NCI-H526 (cell line): ENCODE measurements at places on chromosomes 16 and 17.
A peak's percentile ranks its signal among the peaks of the same experiment; 100 is the strongest.

GRCh38 chr17:8153957-8154607 lies 1.9 kb upstream of the PER1 start:
- peak; percentile 53 for DNase-seq

- DNase-seq: peak; percentile 39
Observed at GRCh38 chr16:75053791-75054555, 55.1 kb downstream of the ZNRF1 start.

DNA sequence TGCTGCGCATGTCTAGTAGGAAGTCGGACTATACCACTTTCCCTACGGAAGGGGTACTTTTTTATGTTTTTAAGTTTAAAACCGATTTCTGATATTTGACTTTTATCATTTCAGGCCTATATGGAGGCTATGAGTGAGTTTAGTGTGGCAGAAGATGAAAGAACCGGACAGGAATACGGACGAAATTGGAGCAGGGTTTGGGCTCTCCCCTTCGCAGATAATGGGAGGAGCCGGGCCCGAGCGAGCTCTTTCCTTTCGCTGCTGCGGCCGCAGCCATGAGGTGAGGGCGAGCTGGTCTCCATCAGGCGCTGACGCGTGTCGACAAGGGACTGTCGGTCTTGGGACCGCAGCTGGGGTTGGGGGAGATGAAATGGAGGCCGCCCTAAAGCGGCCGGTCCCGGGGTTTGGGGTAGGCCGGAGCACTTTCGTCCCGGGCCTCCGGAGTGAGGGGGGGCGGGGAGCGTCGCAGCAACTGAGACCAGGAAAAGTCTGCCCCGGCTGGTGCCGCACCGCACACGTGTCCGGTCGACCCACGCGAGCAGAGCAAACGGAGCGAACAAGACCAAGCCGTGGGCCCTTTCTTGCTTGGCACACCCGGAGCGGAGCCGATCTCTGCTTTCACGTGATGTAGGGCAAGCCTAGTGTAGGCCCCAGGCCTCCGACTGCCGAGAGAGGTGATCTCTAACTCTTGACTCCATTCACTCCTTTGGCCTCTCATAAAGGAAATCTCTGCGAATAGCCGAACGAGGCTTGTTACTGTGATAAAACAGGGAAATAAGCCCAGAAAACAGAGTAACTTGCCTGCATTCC lies at the start of gene RPL19:
RPL19 (plus strand) TSS at position 214 of the 810 bp plus-strand sequence; CDS start at position 276, 62 bp downstream.
- DNase-seq: no peak

DNA sequence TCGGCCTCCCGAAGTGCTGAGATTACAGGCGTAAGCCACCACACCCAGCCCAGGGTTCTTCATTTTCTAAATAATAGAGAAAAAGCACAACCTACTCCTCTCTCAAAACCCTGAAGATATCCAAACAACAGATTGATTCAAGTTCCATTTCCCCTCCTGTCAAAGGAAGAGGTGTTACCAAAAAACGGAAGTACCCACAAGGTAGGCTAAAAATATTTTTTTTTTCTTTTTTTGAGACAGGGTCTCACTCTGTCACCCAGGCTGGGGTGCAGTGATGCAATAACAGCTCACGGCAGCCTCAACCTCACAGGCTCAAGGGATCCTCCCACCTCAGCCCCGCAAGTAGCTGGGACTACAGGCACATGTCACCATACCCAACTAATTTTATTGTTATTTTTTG lies 18.9 kb downstream of the UTP6 start:
- DNase-seq: no peak

DNA sequence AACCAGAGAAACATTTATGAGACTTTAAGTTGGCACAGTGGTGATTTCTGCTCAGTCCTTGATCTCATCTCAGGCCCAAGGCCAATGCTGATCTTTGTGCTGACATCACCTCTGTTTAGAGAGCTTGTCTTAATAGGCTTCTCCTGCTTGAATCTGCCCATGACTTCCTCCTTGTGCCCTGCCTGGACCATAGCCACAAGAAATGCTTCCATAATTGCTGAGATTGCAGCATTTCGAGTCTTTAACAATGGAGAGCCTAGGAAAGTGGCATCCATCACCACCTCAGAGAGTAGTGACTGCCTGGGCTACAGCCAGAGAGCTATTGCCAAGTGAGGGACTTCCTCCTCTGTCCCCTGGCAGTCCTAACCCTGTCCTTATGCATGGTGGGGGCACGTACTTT lies 25.1 kb upstream of the MMP2 start:
- DNase-seq: no peak

- no peak for DNase-seq
Observed at GRCh38 chr16:4898811-4899473, 38.0 kb downstream of the PPL start.

DNA sequence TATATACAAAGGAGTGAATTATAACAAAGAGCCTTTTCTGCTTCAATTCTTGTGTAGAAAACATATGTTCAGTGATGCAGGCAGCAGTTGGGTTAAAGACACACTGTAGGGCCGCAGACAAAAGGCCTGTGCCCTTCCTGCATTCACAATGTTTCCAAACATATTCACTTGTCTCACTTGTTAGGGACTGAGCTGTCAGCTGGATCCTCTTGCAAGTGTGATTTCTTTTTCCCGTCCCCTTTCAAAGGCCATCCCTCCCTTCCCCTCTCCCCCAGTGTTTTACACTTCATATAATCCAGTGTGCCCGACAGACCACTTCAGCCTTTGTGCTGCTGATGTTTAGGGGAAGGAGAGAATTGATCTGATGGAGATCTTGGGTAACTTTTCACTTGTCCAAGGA lies 217.0 kb downstream of the FTO start:
- no peak for DNase-seq

DNA sequence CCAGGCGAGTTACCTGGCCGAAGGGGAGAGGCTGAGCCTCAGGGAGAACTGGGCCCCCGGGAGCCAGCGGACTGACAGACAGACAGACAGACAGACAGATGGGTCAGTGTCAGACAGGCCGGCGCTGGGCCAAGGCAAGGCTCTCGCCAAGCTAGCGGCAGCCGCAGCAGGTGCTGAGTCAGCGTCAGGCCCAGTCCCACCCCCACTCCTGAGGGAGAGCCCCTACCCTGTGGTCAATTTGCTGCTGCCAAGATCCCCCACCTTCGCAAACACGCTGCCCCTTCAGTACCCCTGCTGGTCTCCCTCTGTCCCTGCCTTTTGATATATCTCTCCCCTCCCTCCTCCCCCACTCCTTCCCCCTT lies 1.5 kb downstream of the FGF11 start:
- peak; percentile 59 for DNase-seq

DNA sequence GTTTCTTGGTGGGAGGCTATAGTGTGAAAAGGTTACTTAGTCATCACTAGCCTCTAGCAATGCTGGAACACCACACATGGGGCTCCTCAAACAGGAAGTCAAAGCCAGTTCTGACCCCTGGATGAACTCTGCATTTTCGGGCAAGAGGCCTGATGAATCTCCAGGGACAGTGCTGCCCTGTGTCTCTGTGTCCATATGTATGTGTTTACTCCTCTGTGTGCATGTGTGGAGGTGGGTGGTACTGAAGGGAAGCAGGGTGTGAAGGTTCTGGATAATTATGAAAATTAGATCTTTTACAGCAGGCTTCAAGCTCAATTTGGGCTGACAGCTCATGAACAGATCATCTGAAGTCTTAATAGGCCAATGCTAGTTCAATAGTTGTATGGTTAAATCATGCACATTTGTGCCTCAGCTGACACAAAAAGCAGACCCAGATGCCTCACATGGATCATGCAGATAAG lies 133.6 kb downstream of the SNX11 start:
- DNase-seq: peak; percentile 36

DNA sequence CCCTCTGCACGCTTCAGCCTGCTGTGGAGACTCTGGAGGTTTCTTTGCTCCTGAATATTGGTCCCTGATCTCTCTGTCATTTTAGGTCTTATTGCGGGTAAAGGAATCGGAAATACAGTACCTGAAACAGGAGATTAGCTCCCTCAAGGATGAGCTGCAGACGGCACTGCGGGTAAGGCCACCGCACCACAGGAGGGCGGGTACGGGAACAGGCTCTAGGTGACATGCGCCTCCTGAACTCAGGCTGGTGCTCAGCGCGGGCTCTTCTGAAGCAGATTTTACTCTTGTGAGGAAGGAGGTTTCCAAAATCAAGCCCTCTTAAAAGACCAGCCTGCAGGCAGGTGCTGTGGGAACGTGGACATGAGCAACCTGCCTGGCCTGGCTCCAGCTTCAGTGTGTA lies 29.8 kb downstream of the PLD6 start:
- DNase-seq: no peak

DNA sequence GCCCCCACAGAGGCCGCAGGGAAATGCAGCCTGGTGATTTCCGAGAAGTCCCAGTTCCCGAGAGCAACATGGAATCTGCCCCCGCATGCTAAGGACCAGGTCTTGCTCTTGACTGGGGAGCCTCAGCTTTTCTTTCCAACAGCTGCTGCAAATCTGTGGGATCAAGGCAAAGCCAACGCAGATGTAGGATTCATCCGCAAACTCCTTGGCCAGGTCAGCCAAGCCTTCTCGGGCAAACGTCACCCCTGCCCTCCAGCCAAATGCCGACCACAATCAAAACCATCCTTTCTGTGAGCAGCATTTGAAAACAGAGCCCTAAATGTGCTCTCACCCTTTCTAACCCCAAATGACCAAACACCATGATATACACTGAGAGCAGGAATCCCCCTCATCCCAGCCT lies 54.0 kb downstream of the MRM3 start:
- DNase-seq: no peak

DNA sequence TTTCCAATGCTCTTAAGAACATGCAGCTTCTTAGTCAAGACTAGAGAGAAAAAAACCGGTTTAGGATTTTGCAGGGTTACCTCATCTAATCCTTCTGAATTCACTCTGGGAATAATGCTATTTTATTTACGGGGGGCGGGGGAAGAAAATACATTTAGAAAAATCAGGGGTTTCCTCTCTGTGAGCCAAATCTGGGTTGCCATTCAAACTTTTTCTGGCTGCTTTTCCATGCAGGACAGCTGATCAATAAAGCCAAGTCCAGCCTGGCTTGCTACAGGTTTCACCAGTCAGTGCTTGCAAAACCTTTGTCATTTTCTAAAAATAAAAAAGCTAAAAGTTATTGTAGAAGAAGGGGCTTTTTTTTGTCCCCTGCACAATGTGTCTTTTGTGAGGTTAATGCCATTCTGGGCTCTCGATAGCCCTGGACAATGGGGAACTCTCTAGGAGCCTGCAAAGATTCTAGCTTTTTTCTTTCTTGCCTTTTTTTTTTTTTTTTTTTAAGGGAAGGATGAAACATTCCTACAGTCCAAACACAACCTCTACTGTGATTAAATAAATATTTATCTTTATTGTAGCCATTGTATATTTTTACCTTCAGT lies 13.1 kb upstream of the ZFHX3 start:
- DNase-seq: no peak

DNA sequence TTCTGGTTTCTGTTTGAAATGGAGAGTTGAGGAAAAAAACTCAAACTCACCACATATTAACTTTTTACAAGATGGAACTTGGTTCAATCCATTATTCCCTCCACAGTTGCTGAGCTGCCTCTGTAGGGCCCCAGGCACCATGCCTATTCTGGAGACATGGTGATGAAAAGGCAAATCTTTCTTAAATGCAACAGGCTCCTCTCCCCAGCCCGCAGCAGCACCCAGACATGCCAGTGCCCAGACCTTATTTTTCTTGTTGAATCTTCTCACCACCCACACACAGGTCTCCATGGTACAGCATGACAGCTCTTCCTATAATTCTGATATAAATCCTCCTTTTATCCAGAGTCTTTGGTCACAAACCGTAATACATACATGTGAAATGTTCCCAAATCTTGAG lies 7.6 kb downstream of the CYTH1 start:
- DNase-seq: no peak

- no peak for DNase-seq
Observed at GRCh38 chr17:73595479-73595878, 48.8 kb downstream of the SDK2 start.

DNA sequence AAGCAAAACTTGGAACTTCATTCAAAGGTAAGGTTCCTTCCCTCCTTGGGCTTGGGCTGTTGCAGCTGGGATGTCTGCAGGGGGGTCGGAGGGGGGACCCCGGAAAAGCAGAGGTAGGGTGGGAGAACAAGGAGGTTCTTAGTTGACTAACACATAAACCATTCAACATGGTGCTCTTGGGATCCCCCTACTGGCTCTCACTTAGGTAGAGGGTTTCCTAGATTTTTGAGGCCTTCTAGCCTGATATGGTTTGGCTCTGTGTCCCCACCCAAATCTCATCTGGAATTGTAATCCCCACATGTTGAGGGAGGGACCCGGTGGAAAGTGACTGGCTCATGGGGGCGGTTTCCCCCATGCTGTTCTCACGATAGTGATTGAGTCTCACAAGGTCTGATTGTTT lies 93.9 kb downstream of the RGS9 start:
- DNase-seq: no peak

GRCh38 chr16:13517841-13518240 lies 402.1 kb upstream of the ERCC4 start:
- no peak for DNase-seq

- DNase-seq: no peak
Observed at GRCh38 chr16:84043486-84044117, 1.0 kb upstream of the SLC38A8 start.

DNA sequence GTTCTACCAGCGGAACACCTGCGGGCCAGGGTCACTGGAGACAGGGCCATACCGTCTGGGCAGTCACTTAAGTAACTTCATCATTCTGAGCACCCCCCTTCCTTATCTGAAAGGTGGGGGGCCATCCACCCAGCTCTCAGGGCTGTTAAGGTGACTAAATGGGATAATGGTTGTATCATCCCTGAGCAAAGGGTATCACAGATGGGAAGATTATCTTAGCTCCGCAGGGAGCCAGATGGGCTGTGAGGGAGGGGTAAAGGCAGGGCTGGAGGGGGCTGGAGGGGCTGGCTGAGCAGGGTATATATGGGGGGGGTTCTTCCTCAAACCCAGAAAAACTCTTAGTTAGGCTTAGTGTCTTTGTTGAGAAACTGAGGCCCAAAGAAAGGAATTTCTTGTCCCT lies 2.9 kb upstream of the CACNA1G start:
- no peak for DNase-seq

DNA sequence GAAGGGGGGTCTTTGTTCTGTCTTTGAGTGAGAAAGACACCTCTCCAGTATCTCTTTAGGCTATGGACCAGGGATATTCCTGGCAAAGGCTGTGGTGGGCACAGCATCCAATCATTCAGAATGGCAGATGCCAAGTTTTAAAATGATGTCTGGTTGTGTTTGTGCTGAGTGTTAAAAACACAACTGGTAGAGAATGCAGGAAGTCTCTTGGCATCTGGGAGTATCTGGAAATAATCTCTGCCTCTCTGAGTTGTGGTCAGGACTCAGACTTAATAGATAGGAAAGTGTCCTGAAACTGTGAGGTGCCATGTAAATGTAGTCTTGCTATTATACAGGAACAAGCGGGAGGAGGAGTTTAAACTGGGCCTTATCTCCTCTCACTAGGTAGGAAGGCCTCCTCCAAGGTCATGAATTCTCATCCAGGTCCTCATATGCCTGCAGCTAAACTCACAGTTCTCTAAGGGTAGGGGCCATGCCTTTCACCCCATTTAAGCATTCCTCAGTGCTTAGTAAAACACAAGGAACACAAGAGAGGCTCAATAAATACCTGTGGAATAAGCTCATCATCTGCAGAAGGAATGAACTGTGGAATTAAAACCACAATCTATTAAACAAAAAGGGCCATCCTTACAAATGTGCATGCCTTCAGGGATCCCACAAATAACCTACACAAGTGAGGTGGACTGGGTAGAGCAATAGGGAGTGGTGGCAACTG lies 317.6 kb downstream of the CBLN1 start:
- no peak for DNase-seq

- no peak for DNase-seq
Observed at GRCh38 chr17:32152130-32152529, 9.8 kb downstream of the RHOT1 start.
